ENCODE measurements at places on chromosomes 7 and 10.

DNA sequence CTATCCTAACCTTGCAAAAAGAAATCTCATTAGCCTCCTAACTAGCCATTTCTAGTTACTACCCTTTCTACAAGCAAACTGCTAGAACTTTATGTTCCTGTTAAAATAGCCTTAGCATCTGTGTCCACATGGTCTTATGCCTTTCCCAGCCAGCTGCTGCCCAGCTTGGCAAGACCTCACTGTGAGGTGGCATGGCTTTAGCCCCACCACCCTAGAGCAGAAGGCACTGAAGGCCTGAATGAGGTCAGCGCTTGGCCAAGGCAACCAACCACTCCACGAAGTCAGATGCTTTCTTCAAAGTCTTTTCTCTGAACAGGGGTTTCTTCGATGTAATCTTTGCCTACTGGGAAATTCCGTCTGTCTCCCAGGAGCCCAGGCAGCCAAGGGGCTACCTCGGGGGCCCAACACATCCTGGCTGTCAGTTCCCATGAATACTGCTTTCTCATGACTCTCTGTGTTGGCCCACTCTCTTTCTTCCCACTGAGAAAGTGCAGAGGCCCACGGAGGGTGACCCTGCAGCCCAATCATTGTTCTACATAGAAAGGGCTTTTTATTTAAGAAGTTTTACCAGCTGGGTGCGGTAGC lies 41.6 kb downstream of the POLR3A start:
- no peak for DNase-seq

DNA sequence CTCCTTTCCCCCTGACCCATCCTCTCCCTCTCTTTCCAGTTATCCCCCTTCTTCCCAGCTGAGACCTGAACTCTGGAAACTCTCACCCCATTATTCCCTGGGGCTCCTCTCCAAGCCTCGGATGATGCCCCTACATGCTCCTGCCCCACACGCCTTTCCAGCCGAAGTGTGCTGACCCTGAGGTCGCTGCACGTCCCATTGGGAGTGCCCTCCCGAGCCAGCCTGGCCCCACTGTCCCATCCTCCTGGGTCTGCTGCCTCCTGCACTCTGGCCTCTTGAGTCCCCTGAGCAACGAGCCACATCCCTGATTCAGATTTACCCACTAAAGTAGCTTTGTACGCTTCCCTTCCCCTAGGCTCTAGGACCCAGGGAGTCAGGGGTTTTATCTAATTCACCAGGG lies 87.4 kb downstream of the TCERG1L start:
- DNase-seq, result no peak

- no peak for DNase-seq
Observed at GRCh38 chr10:17122726-17123661, 6.6 kb downstream of the CUBN start.

GRCh38 chr7:154437234-154437633 lies 385.0 kb downstream of the DPP6 start:
- no peak for DNase-seq

GRCh38 chr7:49937608-49938007 lies 155.4 kb downstream of the ZPBP start:
- no peak for DNase-seq

DNA sequence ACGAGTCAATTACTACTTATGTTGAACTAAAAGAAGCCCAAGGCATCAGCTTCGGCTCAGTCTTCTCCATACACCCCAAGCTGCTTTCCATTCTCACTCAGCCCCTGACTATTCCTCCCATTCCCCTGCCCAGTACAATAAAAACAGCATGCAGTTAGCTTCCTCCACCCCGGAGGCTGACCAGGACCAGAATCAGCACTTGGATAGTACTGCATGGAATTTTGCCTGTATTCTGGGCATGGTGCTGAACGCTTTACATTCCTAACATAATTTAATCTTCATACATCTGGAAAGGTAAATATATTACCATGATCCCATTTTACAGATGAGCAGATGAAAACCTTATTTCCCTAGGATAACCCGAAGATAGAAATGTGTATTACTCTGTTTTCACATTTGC lies 7.5 kb upstream of the PODXL start:
- no peak for DNase-seq

- no peak for DNase-seq
Observed at GRCh38 chr10:123911866-123912265, 20.3 kb upstream of the CPXM2 start.

DNA sequence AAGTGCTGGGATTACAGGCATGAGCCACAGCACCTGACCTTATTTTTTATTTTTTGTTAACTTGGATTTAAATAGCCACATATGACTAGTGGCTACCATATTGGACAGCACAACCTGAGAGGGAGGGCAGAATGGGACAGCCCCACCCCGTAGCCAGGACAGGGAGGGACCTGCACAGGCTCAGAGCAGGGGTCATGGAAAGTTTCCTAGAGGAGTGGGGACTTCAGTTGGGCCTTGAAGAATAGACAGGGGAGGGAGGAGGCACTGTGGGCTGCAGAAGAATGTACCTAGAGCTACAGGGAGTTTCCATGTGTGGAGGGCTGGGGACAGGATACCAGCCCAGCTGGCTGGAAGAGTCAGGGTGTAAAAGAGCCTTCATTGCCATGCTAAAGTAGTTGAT lies 8.8 kb downstream of the TRIM8 start:
- no peak for DNase-seq

GRCh38 chr7:92823042-92823441 lies 13.3 kb downstream of the CDK6 start:
- no peak for DNase-seq

GRCh38 chr7:137996871-137997270 lies 5.0 kb downstream of the CREB3L2 start:
- DNase-seq, result no peak

GRCh38 chr10:46097576-46098317 lies 51.7 kb upstream of the MSMB start:
- DNase-seq, result no peak

DNA sequence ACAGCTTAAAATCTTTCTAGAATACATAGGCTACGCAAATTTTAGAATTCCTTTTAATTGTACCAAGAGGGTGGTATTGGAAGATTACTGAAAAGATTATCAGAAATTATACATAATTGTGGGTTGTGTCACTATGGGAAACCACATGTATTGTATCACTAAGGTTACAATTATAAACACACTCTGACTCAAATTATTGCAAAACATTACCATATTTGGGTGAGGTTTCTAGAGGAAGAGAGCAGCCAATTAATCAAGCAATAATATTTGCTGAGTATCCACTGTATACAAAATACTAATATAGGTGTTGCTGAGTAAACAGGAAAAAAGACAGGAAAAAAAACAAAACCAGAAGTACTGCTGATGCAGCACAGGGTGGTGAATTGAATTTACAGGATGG lies 3.1 kb upstream of the CAPZA2 start:
- peak; percentile 73 for DNase-seq

GRCh38 chr10:79038841-79039201 lies 29.9 kb upstream of the ZMIZ1 start:
- no peak for DNase-seq

GRCh38 chr10:96025566-96025965 lies 17.8 kb upstream of the CCNJ start:
- no peak for DNase-seq

GRCh38 chr10:36574207-36574606 lies 551.2 kb upstream of the ANKRD30A start:
- no peak for DNase-seq

DNA sequence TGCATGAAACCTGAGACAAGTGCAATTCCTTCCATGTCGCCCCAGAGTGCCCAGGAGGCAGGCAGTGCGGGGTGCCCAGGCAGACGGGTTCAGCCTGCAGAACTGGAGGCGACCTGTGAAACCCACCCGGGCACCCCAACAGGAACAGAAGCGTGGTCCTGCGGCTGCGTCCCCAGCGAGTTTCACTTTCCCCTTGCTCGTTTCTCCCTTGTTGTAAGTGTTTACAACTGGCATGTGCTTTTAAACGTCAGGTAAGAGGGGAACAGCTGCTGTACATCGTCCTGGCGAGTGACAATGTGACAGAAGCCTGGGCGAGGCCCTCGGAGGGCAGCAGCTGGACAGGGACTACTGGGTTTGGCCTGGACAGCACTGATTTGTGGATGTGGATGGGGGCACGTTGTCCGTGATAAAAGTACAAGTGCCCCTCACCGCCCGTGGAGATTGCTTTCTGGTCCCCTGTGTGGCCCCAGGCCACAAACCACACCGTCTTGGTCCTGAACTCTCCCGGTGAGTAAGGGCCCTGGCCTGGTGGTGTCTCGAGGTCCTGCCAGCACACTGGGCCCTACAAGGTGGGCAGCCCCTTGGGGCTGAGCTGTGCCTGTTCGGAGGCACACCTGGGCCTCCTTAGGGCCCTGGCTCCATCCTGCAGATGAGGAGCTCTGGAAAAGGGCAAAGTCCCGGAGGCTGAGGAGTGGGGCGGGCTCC lies 4.0 kb downstream of the VENTX start:
- DNase-seq, result no peak

DNA sequence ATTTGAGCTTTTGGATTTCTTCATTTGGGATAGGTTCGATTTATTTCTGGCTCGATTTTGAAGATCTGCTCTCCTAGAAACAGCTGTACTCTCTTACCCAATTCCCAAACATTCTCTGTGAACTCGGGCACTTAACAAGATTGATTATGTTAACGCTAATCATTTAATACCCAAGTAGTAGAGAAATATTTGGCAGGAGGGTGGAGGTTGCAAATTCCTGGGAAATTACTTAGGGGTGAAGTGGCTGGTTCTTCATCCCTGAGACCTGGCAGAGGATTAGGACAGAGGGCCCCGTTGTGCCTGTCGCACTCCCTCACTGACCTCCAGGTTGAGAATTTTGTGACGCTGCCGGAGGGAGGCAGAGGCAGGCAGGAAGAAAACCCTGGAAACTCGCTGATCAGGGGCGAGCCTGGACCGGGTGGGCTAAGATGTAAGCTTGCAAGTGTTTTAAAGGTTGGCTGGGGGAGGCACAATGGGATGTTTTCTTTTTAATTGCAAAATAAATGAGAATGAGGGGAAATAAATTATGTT lies 182.6 kb downstream of the TCF7L2 start:
- DNase-seq, result no peak

DNA sequence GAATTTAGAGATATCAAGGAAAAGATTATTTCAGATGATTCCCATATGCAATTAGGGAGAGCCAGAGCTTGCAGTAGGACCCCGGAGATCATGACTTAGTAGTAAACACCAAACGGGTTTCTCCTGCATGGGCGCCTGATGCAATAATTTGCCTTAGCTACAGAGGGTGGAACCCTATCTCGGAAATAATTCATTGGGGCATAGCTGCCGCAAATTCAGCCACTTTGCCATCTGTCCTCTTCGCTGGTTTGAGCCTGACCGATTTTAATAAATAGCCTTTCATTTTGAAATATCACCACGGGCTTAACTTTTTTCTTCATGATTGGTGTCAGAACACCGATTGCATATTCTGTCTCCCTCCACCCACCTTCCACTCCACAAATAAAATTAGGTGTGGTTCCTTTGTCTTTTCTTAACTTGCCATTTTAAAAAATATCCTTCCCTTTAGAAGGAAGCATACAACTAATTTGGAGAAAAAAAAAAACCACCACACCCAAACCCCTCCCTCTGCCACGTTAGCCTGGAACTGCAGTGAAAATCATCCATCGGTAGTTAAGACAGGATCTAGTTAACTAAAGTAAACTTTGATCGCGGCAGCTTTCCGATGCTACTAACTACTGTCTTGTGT lies 1.4 kb downstream of the GARS1 start:
- DNase-seq, result peak; percentile 44

DNA sequence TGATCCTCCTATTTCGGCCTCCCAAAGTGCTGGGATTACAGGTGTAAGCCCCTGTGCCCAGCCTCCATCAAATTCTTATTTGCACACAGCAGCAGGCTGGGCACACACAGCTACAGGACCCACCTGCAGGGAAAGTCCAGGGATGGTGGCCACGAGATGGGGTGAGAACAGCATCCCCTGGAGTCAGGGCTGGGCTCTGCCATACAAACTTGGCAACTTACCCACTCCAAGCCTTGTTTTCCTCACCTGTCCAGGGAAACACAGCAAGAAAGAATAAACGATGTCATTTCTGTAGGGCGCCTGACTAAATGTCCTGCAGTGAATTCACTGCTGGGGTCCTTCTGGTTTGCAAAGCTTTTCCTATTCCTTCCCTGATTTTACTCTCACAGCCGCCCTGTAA lies 5.5 kb downstream of the MYH16 start:
- DNase-seq, result no peak

DNA sequence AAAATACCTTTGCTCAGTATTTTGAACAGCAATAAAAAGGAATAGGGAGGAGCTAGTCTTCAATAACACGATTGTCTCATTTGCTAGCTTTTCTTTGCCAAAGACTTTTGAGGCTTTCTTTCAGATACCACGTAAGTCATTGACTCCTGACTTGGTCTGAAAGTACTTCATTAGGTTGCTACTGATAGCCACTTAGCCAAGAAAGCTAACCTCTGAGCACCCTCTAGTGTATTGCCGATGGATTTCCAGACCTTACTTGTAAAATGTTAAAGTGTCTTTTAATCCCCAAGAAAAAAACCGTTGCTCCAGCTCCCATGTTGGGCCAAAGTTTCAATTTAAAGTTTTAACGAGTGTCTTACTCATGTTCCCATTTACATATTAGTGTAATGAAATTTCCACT lies 63.4 kb upstream of the STRIP2 start:
- DNase-seq, result no peak

DNA sequence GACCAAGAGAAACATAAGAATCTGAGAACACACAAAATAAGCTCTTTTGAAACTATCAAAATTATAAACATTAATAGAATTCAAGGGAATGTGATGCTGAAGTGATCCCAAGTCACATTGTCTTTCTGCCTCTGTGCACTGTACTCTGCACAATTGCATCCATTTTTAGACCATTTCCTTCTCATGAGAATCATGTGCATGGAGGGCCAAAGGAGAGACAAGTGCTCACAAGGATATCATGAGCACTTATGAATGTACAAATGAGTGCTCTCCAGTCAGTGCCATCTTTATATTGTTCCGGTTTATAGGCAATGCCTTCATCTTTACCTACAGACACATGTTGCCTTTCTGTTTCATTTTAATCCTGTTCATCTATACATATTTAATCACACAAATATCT lies 36.9 kb downstream of the MET start:
- DNase-seq, result no peak

DNA sequence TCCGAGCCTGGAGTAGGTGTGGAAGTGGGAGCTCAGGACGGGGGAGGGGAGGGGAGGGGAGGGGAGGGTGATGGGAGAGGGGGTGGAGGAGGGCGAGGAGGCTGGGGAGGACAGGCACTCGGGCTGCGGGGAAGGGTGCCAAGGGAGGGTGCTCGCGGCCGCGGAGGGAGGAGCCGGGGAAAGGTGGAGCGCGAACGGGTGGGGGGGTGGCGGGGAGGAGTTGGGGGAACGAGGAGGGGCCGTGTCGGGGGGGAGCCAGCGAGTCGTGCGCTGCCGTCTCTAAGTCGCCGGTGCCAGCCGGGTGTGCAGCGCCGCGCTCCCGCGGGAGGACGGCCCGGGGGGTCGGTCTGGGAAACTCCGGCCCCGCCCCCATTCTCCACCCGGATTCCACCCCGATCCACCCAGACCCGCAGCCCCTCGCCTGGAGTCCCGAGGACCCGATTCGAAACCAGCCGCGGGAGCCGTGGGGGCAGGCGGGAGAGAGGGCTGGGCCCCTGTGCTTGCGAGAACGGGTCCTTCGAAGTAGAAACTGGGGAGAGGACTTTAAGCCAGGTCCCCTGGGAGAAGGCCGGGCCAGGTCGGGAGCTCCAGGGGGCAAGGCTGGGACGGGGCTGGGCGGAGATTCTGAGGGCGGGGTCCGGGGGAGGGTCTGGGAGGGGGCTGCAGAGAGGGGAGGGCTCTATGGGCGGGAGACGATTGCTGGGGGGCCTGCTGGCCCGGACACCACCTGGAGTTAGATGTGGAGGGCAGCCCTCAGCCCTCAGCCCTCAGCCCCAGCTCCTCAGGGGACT lies at the start of gene ZNF467:
TSS of gene ZNF467 (minus strand) at position 143 of the 791 bp plus-strand sequence. CDS start 2,556 bp downstream, outside the sequence.
- peak; percentile 51 for DNase-seq
